BJ (cell line): ENCODE measurements at places on chromosomes 13 and 19. TPM values are rescaled to one million over a fixed set of nuclear protein-coding genes. Genes with fewer than 3 reads are reported as not detected.

- no peak for DNase-seq
These were observed 2.1 kb upstream of the CNFN start for GRCh38 chr19:42392165-42392564.

Gene PODNL1
- polyA plus RNA-seq = 12.5 and 18.6 TPM in 2 replicates

Gene CCNE1
- polyA plus RNA-seq = 4.8 and 5.0 TPM in 2 replicates

Gene GRIN2D
- polyA plus RNA-seq = 0.36 and 0.64 TPM in 2 replicates

Gene ZMYM2
- polyA plus RNA-seq = 11.6 and 29.5 TPM in 2 replicates
